Kidney glomerular epithelial cell (primary cell): ENCODE measurements at places on chromosomes 2 and 18.

DNA sequence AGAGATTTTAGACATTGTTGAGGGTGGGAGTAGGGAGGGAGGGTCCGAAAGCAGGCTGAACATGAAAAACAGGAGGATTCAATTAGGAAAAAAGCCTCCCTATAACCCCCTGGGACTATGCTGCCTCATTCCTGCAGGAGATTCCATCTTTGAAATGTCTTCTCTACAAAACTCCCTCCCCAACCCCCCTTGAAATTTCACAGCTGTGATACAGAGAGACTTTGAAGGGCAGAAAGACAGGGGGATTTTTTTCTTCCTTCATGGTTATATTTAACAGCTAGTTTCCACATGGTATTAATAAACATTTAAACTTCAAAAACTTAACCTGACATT is 57.6 kb downstream of the TRIB2 start:
- DNase-seq, result no peak

- no peak for DNase-seq
These were observed 145.5 kb downstream of the CYP26B1 start for GRCh38 chr2:72001937-72002690.

GRCh38 chr2:218996937-218997336 is 3.7 kb upstream of the CRYBA2 start:
- DNase-seq, result no peak

GRCh38 chr2:209638346-209638745 is 133.3 kb upstream of the UNC80 start:
- no peak for DNase-seq

- DNase-seq, result no peak
These were observed 142.6 kb upstream of the GPC1 start for GRCh38 chr2:240292619-240293525.

DNA sequence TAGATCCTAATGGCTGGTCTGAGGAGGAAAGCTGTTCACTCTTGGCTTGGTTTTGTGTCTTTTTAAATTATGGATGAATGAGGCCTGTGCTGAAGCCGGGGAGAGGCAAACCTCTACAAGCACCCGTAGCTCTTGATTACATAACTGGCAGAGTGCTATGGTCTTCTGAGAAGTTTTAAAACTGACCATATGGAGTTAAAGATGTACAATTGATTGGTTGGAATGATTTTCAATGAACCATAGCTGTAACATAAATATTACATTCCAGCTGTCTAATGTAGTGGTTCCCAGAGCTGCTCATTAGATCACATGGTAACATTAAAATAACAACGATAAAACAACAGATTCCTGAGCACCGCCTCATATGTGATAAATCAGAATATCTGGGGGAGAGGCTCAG is 71.1 kb upstream of the MAP4K3 start:
- peak; percentile 76 for DNase-seq

DNA sequence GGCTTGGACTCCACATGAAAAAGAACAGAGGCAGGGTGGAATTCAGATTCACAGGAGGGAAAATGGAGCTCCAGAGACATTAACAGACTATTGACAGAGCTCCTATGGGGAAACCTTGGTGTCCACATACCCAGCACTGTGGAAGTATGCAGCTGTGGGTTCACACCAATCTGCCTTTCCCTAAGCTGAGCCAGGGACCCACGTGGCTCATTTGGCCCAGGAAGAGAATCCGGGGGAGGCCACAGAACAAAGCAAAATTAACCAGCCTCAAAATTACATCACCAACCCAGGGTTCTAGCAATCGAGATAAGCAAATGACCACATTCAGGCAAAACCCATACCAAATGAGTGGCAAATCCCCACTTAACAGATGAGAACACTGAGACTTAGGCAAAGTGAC is 105.8 kb upstream of the TWIST2 start:
- no peak for DNase-seq

DNA sequence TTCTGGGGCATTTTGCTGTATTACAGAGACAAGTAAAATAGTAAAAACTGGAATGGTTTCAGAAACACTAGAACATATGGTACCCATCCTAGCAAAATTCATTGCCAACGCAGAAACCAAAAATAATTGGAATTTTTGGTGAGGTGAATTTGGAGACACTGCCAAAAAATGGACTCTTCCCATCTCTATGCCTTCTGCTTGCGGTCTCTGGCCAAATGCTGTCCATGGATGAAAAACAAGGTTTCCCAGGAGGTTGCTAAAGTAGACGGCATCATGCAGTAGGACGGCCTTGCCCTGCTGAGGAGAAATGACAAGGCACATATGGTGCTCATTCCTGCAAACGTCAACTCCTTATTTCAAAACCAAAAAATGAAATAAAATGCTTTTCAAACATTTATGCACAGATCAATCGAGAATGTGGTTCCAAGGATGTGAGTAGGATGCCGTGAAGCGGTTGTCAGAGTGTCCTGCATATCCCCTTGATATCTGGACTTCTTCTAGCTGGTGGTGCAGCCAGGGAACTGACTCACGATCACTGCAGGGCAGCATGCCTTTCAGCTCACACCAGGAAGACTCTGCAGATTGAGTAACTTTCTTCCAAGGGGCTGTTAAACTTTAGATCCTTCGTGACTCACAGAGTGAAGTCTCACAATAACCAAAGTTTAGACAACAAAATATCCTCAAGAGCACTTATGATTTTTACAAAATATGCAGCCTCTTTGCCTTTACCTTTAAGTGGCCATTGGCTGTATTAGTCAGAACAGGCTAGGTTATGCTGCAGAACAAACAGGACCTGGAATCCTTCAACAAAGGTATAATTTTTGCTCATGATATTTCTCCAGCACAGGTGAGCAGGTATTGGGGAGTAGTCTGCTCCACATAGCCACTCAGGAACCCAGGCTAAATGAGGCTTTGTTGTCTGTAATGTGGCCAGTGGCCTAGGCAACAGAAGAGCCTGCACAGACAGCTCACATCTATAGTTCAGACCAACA is 149.4 kb upstream of the NDUFV2 start:
- DNase-seq, result no peak

DNA sequence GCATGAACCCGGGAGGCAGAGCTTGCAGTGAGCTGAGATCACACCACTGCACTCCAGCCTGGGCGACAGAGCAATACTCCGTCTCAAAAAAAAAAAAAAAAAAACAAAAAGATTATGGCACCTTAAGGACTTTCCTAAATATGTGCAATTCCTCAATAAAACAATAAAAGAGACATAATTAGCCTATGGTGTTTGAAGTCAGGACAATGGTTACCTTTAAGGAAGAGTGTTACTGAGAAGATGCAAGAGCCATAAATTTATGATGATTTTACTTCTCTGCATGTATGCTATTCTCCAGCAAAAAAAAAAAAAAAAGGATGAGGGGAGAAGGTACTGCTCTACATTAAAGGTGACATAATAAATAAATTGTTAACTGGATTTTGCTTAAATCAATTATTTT is 208.2 kb upstream of the STK17B start:
- no peak for DNase-seq

GRCh38 chr2:178070824-178071223 is 1.8 kb downstream of the PDE11A start:
- DNase-seq, result no peak

DNA sequence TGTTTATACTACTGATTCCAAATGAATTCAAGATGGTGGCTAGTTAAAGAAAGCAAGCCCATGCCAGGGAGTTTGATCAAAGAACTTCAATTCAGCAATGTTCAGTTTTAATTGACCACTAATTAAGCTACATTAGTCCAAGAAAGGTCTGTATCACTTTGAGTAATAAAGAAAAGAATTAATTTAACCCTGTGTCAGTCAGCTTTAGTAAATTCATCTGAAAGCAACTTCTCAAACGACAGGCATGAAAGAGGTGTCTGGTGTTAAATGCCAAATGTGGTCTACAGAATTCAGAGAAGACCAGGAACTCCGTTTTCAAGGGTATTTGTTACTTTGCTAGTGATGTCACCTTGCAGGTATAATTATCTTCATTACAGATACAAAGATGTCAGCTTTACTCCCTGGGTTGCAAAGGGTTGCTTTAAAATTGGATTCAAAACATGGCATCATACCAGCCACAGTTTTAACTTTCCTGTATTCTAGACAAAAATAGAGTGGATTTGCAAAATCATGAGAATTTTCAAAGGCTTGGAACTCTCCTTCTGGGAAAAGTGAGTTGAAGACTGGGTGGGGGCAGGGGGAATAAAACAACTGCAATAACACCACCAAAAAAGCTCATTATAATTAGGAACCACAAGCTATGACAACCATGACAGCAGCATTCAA is 281.5 kb downstream of the TCF4 start:
- DNase-seq, result no peak

- peak; percentile 9 for DNase-seq
These were observed 16.4 kb upstream of the CNRIP1 start for GRCh38 chr2:68336192-68336591.

DNA sequence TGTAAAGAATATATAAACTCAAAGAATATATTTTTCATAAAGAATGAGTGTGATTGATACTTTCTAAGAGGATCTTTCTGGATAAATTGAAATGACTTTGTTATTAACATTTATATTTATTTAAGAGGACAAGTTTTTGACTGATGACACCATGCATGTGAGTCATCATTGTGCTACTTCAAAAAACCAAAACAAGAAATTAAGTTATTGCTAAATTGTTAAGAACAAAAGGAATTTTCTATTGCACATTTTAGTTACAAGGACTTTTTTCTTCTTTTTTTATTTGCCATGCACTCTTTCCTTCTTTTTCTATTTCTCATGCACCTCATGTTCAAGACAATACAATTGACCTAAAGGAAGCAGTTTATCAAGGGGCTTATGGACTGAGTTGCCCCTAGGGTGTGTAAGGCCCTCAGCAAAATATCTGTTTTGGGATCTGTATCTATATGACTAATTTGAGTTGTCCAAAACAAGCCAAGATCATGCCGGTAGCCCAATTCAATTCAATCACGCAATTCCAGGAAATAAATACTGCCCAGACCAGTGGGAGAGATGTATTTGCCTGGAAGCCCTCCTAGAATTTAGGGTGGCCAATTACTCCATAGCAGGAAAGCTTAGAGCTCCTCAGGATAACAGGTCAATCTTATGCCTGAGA is 654.3 kb downstream of the METTL4 start:
- DNase-seq, result no peak
